ENCODE measurements at places on chromosomes 1 and 21.

- no peaks in the 10 kb centered on the region for H3K27me3 ChIP-seq
- H3K27ac ChIP-seq, result peak overlapping the region; percentile 87
- H3K4me3 ChIP-seq, result no peak overlapping the region
- no peak for DNase-seq
- H3K4me1 ChIP-seq, result no peaks in the 10 kb centered on the region
Observed at GRCh38 chr1:234212764-234213657, 160.2 kb upstream of the COA6 start.

DNA sequence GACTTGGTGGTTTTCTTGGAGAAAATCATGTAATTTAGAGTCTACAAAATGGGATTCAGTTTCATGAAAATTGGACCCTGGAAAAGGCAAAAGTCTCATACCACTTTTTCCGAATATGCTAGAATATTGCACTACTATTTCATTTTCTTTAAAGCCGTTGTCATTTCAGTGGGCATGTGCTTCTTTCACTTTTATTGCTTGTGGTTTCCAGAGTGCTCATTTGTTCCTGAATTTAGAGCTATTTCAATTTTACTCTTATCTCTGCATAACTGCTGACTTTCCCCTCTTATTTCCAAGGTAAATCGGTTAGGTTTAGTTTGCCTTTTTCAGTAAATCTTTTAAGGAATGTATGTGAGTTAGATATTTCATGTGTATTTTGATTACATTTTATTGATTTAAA is 11.6 kb downstream of the HHAT start:
- H3K36me3 ChIP-seq, result no peaks in the 10 kb centered on the region
- no peaks in the 10 kb centered on the region for H3K27me3 ChIP-seq
- DNase-seq, result no peak
- no peaks in the 10 kb centered on the region for H3K4me1 ChIP-seq

DNA sequence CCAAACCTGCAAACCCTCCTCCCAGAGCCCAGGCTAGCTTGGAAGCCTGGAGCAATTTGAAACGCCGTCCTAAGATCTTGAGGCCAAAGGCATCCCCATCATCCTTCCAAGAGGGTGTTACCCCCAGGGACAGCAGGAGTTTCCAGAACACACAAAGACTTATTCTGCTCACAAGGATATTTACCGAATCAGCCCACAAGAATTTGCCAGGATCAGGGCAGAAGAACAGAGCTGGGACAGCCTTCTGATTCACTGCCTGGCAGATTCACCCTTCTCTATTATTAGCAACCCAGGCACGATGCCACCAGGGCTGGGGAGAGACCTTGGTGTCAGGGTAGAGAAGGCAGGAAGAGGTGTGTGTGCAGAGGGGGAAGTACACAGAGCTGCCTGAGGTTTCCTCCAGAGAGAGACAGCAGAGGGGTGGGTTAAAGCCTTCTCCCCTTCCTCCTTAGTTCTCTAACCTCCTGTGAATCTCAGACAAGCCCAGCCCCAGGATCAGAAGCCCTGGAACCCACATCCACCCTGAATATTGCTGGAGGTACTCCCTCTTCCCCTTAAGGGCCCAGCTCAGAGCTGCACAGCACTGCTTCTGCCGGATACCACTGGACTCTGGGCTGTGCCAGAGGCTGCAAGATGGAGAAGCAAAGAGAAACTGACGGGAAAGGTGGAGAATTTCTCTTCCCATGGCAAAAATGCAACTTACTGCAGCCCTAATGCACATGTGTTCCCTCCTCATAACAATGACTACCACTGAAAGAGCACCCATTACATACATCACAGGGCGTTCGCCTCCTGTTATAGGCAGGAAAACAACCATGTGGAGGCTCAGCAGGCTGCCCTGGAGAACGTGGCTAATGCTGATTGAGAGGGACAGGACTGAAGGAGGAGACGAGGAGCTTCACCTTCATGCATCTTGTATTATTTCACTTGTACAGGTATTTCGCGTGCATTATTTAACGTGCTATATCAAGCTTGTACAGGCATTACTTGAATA is 61.8 kb downstream of the ITPKB start:
- peaks cover 20% of the 10 kb centered on the region for H3K4me1 ChIP-seq
- peak; percentile 91 for DNase-seq
- no peaks in the 10 kb centered on the region for H3K27me3 ChIP-seq
- no peaks in the 10 kb centered on the region for H3K36me3 ChIP-seq
- no peak overlapping the region for H3K4me3 ChIP-seq
- H3K27ac ChIP-seq, result peak overlapping the region; percentile 89

GRCh38 chr1:238558156-238558555 is 667.4 kb upstream of the ZP4 start:
- H3K27ac ChIP-seq, result no peak overlapping the region
- DNase-seq, result no peak
- H3K27me3 ChIP-seq, result no peaks in the 10 kb centered on the region
- no peaks in the 10 kb centered on the region for H3K36me3 ChIP-seq

DNA sequence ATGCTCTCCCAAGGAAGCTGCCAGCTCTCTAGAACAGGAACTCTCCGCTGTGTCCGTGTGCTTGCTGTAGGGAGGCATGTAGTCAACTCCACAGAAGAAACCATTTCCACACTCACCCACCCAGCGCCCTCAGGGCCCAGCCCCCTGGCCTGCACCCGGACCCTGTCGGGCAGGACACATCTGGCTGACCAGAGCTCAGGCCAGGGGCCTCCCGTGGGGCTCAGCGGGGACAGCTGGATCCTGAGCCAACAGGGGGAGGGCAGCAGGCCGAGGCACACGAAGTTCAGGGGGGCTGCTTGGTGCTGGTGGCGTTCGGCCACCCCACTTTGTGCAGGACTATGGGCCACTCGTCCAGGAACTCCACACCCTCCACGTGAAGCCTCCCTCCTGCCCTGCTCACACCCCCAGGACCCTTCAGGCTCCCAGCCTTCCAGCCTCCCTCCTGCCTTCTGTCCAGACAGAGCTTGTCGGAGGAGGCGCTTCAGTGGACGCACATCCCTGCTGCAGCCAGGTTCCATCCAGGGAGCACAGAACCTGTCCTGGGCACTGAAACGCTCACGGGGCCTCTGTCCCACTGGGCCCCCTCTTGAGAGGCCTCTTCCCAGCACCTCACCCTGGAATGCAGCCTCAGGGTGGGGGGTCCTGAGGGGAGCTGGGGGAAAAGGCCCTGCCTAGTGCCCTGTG is 15.0 kb upstream of the FAAP20 start:
- no peak for DNase-seq
- H3K36me3 ChIP-seq, result no peaks in the 10 kb centered on the region
- H3K4me3 ChIP-seq, result no peak overlapping the region
- peaks cover 35% of the 10 kb centered on the region for H3K4me1 ChIP-seq

DNA sequence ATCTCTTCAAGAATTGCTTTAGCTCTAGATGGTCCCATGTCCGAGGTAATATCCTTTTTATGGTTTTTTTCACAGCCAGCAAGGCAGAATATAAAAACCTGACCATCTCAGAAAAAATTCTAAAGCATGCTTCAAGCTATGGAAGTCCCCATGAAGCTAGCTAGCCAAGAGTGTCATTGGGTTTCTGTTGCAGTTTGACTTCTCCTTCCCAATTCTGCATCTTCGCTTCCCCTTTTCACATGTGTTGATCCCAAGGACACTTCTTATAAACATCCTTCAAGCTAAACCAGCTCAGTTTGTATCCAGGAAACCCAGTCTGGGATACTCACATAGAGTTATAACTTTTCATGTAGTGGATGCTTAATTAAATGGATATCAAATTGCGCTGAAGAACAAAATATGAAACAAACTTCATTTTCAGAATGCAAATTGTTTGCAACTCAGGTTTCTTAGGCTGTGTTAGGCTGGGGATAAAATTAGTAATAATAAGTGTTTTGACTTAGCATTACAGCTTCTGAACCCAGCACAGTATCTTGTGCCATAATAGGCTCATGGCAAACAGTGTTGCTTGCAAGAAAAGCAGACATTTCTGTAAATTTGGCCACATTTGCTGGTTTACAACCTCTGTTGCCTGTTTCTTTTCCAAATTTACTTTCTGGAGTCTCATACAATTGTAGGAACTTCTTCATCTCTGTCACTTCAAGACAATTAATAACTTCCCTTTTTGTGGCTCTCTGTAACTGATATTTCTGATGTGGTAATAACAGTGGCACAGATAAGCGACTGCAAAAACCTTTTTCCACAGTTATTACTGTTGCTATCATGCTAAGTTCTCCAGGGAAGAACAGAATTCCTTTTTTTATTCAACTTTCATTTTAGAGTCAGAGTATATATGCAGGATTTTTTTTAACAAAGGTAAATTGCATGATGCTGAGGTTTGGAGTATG is 53.2 kb downstream of the NCAM2 start:
- no peak overlapping the region for H3K27ac ChIP-seq
- no peaks in the 10 kb centered on the region for H3K4me1 ChIP-seq
- no peaks in the 10 kb centered on the region for H3K36me3 ChIP-seq
- H3K4me3 ChIP-seq, result no peak overlapping the region

DNA sequence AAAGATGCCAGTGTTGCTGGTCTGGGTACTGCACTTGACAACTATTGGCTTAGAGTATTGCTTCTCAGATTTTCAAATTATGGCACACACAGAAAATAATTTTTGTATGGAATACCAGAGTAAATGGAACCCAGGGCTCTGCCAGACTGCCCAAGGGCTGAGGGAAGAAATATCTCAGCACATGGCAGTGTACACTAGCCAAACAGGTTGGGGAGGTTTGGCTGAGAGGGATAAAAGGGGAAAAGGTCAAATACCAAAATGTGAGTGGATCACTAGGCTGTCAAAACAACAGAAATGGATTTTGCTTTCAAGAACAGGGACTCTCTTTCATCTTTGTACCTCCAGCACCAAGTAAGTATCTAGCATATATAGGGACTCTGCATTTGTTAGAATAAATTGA is 3.0 kb upstream of the RGS8 start:
- no peaks in the 10 kb centered on the region for H3K36me3 ChIP-seq
- no peaks in the 10 kb centered on the region for H3K27me3 ChIP-seq
- DNase-seq, result peak; percentile 20
- H3K4me3 ChIP-seq, result no peak overlapping the region
- H3K27ac ChIP-seq, result no peak overlapping the region

GRCh38 chr1:229015806-229016205 is 255.1 kb upstream of the RAB4A start:
- no peak for DNase-seq
- H3K4me1 ChIP-seq, result no peaks in the 10 kb centered on the region
- no peaks in the 10 kb centered on the region for H3K27me3 ChIP-seq
- H3K4me3 ChIP-seq, result no peak overlapping the region

DNA sequence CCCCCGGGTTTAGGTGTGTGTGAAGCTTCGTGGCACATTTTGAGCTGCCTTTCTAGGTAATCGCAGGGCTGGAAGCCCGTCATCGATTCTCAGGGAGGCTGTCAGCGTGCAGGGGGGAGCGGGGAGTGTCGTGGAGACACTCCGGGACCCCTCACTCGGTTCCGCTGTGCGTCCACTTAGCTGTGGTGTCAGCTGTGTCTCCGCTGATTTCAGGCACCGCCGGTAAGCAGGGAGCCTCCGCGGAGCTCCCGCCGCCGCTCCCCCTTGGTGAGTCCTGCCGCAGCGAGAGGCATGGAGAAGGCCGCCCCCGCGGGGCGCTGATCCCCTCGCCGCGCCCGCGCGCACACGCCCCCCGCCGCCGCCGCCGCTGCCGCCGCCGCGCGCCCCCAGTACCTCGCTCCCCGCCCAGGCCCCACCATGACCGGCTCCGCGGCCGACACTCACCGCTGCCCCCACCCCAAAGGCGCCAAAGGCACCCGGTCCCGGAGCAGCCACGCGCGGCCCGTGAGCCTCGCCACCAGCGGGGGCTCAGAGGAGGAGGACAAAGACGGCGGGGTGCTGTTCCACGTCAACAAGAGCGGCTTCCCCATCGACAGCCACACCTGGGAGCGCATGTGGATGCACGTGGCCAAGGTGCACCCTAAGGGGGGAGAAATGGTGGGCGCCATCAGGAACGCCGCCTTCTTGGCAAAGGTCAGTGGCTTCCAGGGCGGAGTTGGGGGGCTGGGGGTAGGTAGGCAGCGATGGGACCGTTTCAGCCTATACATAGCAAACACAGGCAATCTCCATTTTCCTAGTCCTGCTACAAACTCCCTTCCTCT is 995 bp downstream of the VASH2 start:
- peak overlapping the region; percentile 57 for H3K4me3 ChIP-seq
- no peaks in the 10 kb centered on the region for H3K27me3 ChIP-seq
- DNase-seq, result no peak
- no peaks in the 10 kb centered on the region for H3K4me1 ChIP-seq
- H3K27ac ChIP-seq, result peak overlapping the region; percentile 48

DNA sequence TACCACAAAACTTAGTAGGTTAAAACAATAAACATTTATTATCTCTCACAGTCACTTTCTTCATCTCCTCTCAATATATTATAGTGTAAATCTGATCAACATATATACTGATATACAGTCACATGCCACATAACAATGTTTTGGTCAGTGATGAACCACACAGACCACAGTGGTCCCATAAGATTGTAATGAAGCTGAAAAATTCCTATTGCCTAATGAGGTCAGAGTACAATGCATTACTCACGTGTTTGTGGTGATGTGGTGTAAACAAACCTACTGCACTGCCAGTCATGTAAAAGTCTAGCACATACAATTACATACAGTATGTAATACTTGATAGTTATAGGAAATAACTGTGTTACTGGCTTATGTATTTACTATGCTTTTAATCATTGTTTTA is 30.1 kb downstream of the OLFML3 start:
- H3K4me1 ChIP-seq, result no peaks in the 10 kb centered on the region
- DNase-seq, result no peak
- H3K27ac ChIP-seq, result no peak overlapping the region
- no peaks in the 10 kb centered on the region for H3K36me3 ChIP-seq

GRCh38 chr1:61481315-61481715 is 243.6 kb downstream of the TM2D1 start:
- no peak overlapping the region for H3K27ac ChIP-seq
- H3K27me3 ChIP-seq, result no peaks in the 10 kb centered on the region
- no peak overlapping the region for H3K4me3 ChIP-seq
- no peaks in the 10 kb centered on the region for H3K4me1 ChIP-seq

- no peak overlapping the region for H3K27ac ChIP-seq
- no peaks in the 10 kb centered on the region for H3K4me1 ChIP-seq
- no peaks in the 10 kb centered on the region for H3K27me3 ChIP-seq
- H3K36me3 ChIP-seq, result no peaks in the 10 kb centered on the region
Observed at GRCh38 chr1:24752305-24752704, 7.1 kb downstream of the CLIC4 start.

GRCh38 chr1:31051611-31052010 is 13.9 kb downstream of the PUM1 start:
- H3K27ac ChIP-seq, result no peak overlapping the region
- peaks cover 13% of the 10 kb centered on the region for H3K4me1 ChIP-seq
- no peak overlapping the region for H3K4me3 ChIP-seq

GRCh38 chr1:41765152-41765551 is 153.6 kb downstream of the HIVEP3 start:
- no peak for DNase-seq
- H3K4me3 ChIP-seq, result no peak overlapping the region
- no peaks in the 10 kb centered on the region for H3K36me3 ChIP-seq
- no peak overlapping the region for H3K27ac ChIP-seq
- no peaks in the 10 kb centered on the region for H3K4me1 ChIP-seq
- H3K27me3 ChIP-seq, result no peaks in the 10 kb centered on the region

DNA sequence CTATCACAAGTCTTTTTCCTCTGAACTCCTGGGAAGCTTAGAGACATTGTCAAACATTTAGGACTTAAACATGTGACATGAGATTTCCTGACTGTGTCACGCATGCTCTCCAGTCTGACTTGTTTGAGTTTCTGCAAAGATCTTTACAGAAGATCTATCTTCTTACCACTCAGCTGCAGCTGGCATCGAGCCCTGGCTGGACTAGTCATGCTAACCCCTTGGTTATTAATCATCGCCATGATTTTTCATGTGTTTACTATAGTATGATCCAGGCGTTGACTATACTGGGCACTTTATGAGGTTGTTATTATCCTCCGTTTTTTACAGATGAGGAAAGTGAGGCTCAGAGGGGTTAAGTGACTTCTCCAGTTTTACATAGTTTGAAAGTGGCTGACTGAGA is 18.1 kb upstream of the IRF2BP2 start:
- H3K27ac ChIP-seq, result no peak overlapping the region
- no peaks in the 10 kb centered on the region for H3K4me1 ChIP-seq
- no peak for DNase-seq
- H3K36me3 ChIP-seq, result no peaks in the 10 kb centered on the region
- no peaks in the 10 kb centered on the region for H3K27me3 ChIP-seq

Measured in breast epithelium (tissue), 4 donors.